ENCODE measurements at places on chromosomes 2 and 18.
A peak's percentile ranks its signal among the peaks of the same experiment; 100 is the strongest.

- no peak for DNase-seq
These were observed 34.9 kb downstream of the EN1 start for GRCh38 chr2:118812552-118812951.

DNA sequence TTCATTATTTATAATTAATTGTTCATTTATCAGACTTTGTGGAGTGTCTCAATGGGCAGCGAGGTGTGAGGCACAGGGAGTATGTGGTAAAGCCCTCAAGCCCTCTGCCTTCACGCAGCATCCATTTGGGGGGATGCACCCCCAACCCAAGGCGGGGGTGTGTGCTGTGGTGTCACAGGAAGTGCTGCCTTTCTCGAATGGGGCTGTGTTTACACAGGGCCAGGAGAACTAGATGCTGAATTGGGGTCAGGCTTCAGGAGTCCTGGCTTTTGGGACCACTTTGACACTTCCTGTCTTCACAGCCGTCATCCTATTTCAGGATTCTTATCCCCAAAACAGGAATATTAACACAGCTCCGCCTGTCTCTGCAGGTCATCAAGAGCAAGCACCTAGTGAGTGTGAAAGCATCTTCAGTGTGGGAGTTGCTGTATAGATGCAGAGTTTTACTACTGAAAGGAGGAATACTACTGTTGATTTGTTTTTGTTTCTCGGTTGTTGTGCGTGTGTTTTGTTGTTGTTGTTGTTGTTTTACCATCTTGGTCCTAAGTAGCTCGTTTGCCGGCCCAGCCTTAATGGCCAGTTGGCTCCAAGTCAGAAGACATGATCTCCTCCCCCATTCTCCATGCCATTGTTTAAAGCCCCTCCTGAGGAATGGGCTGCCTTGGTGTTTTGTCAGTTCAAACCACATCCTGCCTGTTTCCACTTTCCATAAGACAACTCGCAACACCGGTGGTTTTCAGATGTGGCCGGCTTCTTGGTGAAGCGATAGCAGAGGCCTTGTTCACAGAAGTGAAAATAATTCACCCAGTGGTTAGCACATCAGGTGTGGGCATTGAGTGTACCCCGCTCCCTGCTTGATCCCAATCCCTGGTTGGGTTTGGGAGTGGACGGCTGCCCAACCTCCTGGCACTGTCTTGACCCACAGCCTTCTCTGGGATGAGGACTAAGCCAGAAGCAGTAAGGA, 221.3 kb downstream of the BCL2 start:
- DNase-seq, result no peak

DNA sequence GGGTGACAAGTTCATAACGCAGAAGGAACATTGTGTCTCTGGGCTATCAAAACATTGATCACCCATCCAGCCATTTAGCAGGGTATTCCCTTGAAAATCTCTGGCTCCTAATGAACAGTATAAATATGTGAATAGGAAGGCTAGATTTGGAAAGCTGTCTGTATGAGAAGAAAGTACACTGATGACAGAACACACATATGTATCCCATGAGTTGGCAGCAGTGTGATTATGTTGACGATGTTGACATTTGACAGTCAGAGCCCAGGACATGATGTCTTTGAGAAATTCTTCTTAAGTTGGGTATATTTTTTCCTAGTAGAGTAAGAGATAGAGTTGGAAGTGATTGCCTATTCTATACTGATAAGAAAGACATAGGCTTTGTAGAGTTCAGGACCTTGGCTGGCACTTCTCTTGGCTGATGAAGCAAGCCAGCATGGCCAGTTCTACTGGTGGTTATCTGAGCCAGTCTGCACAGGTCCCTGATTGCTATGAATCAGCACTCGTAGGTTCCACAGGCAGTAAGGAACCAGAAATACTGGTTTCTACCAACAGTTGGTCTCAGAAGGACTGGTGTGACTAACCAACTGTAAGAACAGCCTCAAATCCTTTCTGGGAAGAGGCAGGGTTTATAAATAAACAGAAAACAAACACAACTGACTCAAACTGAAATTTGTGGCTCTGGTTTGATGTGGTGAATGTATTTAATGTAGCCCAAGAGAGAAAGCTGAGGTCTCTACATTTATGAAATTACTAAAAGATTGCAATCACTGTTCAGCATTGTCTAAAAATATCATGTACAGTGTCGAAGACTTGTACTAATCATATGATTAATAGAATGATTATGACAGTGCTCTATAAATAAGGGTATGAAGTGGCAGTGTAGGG, 43.9 kb upstream of the RAPH1 start:
- peak; percentile 61 for DNase-seq

DNA sequence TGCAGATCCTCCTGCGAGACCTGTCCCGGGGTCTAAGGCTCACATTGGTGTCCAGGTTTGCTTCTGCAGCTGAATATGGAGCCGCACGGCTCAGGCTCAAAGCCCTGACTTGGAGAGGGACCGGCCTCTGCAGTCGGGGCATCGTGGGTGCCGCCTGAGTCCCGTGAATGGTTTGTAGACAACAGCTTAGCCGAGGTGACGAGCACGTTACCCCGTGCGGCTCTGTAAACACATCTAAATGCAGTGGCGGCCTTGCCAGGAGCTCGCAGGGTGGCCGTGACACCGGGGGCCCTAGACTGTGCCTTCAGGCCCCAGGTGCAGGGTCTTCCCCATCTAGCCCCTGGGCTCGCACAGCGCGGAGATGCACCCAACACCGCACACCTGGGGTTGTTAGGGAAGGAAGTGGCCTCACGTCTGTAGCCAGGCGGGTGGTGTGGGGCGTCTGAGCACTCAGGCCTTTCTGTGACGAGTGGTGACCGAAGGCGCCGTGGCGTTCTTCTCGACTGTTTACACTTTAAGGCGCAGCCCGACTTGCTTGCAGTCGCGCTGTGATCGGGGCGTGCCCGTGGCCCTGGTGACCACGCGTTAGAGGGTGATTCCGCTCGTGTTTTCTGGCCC, 91.6 kb downstream of the NFATC1 start:
- DNase-seq, result no peak

- peak; percentile 93 for DNase-seq
These were observed 52.3 kb upstream of the ROCK1 start for GRCh38 chr18:21163647-21164547.

DNA sequence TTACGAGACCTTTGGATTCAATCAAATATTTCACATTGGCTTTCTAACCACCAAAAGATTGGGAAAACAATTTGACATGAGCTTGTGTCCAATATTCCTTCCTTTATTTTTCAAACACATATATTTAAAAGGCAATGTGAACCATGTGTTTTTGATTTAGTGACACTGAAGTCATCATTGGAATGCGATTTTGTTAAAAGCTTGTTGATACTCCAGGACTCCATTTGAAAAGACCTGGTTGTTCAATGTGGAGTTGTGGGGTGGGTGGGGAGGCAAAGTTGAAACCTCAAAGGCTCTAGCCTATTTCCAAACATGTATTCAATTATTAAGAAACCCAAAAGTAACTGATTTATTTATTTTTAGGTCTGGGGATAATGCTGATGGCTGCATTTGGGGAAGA, 114.1 kb upstream of the TRIB2 start:
- peak; percentile 64 for DNase-seq

DNA sequence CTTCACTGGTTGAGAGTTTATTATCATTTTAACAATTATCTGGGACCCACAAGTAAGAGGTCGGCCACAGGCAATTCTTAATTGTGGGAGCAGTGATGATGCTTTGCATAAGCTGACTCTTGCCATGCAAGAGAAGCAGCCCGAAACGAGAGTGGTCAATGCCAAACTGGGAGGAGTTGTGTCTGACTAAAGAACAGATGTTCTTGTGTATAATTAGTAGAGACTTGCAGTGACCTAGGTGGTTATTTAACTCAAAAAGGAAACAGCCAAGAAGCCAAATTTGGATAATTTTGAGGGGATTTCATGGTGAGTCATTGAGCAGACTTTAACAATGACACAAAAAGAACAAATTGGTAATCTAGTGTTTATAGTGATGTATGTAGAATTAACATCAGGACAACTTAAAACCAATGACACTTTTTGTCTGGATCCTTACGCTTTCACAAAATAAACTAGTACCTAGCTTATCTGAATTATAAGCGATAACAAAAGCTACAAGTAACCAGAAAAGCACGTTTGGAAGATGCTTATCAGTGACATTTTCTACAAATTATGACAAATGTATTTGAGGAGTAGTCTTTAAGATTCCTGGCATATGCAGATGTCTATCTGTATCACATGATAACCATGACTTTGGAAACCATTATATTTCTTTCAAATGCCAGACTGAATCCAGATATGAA, 184.7 kb upstream of the DLGAP1 start:
- DNase-seq, result no peak

DNA sequence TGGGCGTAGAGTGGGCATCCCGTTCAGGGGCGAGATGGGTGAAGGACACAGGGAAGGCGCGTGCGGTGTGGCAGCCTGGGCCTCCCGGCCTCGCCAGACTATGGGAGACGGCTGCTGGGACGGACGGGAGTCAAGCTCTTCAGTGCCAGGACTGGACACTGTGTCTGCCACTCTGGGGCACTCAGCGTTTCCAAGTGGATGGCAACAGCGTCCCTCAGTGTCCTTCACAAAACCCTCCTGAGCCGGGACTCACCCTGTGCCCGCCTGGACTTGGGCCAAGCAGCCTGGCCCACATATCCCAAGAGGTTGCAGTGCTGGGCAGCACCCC, 16.3 kb upstream of the BOK start:
- no peak for DNase-seq

- peak; percentile 82 for DNase-seq
These were observed 40.1 kb upstream of the SOS1 start for GRCh38 chr2:39160982-39161381.

DNA sequence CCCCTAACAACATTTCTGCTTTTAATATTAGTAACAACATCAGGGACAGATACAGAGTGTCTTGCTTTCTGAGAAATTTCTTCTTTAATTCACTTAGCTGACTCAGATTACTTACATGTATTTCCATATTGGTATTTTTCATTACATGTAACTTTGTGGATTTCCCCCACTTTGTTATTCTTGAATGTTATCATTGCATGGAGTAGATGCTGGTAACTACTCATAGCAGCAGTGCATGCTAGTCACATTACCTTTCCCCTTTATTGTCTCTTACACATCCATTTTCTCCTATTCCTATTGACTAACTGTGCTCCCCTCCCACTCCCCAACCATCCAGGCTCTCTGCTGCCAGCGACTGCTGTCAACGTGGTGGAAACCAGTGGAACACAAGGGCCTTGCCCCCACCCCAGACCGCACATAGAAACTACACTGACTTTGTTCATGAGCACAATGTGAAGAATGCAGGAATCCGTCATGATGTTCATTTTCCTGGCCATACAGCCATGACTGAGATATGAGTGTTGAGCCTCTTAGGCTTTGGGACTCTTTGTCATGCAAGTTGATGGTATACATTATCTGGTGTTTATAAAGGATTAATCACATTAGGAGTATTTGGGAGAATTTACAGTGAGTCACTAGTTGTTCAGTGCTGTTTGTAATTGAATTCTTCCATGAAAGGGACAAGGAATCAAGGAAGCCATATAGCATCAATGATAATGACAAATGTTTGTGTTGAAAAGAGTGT, 91.0 kb downstream of the EPB41L5 start:
- peak; percentile 77 for DNase-seq

GRCh38 chr2:70552501-70553333, 909 bp downstream of the TGFA start:
- no peak for DNase-seq

GRCh38 chr18:5389356-5389755, 93.8 kb upstream of the ZBTB14 start:
- no peak for DNase-seq

GRCh38 chr2:191676790-191677645, 918 bp upstream of the NABP1 start:
- peak; percentile 91 for DNase-seq

DNA sequence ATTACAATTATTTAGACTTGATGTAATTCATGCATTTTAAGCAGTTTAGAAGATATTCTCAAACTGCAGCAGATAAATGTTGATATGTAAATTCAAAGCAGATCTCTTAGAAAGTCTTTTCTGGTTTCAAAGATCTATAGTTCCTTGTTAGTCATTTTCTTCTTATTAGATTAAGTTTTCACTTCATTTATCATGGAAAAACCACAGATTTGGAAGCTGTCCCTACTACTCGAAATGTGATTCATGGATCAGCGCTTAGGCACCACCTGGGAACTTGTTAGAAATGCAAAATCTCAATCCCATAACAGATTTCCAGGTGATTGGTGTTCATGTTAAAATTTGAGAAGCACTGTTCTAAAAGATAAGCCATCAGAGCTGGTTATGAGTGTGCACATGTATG, 92.8 kb upstream of the CDH2 start:
- no peak for DNase-seq

DNA sequence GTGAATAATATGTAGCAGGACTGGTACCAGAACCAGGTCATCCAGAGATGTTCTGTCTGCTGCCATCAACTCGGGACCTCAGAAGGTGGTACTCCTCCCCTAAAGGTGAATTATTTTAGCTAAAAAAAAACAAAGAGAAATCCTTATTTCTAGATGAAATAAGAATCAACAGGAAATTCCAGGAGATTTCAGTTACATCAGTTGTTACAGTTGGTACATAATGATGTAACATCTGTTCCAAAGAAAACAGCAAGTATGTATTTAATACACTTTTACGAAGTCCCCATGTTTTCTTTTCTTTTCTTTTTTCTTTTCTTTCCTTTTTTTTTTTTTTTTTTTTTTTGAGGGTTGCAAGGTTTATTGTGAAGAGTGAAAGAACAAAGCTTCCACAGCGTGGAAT, 33.6 kb upstream of the CD28 start:
- DNase-seq, result peak; percentile 21

DNA sequence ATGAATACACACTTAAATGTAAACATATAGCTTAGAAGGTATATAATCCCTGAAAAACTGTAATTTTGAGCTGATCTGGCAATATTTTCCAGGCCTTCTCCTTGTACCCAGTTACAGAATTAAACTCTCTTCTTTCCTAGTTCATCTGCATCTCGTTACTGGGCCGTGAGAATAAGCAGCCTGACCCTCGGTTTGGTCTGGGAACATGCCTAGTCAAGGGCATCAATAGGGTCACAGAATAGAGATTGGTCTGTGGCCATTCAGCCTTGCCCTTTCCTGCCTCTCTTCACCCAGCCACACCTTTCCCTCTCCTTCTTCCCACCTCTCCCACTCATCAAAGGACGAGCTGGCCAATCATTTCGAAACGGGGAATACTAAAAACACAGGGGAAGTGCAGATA, 27.3 kb downstream of the SULT1C2 start:
- no peak for DNase-seq

- no peak for DNase-seq
These were observed 146.3 kb downstream of the TXNL1 start for GRCh38 chr18:56492136-56492535.

- no peak for DNase-seq
These were observed 13.6 kb downstream of the OTX1 start for GRCh38 chr2:63064197-63064596.

- peak; percentile 79 for DNase-seq
These were observed 101.2 kb downstream of the KCTD18 start for GRCh38 chr2:200408428-200409316.
